Non-pigmented ciliary epithelial cell (primary cell): ENCODE measurements at places on chromosomes 2 and 18.

- no peak for DNase-seq
Observed at GRCh38 chr2:148754864-148755263, 110.3 kb downstream of the EPC2 start.

DNA sequence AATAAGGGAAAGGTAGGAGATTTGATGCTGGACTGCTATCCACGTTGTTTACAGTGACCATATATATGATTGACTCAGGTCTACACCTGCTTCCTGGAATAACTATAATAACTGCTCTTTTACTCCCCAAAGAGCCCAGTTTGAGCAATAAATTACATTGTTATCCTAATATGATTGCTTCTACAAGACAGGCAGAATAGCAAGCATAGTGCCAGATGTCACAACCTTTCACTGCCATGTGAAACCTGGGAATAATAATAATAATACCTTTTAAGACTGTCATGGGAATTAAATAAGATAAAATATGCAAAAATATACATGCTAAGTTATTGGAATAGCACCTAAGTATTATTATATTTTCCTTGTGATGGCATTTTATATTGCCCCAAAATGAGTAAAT is 298.7 kb downstream of the GALNT13 start:
- DNase-seq: no peak

GRCh38 chr2:14023558-14023957 is 609.0 kb upstream of the LRATD1 start:
- DNase-seq: no peak

- no peak for DNase-seq
Observed at GRCh38 chr18:35497027-35497369, 762 bp downstream of the INO80C start.

DNA sequence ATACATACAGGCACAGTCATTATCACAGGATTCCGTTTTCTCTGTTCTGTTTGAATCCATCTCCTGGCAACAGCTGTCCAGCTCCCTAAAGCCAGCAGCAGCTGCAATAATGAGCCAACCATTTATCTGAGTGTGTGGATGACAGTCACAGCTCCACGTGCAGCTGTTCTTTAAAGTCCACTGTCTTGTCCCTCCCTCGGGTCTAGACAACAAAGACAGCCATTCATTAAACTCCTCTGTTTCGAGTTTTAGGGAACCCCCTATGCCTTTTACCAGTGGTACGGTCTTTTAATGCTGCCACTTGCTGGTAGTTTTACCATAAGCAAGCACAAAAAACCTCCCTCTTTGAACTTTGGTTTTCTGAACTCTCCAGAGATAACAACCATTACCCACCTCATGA is 16.0 kb upstream of the MSGN1 start:
- no peak for DNase-seq

GRCh38 chr18:47893047-47893446 is 37.4 kb downstream of the SMAD2 start:
- DNase-seq: no peak

DNA sequence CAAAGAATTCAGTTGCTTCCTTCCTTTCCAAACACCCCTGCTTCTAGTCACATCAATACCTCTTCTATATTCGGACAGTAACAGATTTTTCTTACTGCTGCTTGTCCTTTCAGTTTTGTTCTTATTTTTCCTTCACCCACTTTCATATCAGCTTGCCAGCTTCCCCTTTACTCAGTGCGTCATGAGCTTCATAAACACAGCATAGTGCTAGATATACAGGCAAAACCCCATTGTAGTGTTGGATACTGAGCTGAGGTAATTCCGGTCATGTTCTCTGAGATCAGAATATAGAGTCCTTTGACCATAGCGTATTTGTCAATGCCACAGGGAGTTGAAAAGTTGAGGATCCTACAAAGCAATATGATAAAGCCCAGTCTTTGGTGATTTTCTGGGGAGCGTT is 2.4 kb downstream of the FARP2 start:
- no peak for DNase-seq

GRCh38 chr2:18479947-18480369 is 80.5 kb downstream of the RDH14 start:
- DNase-seq: no peak

DNA sequence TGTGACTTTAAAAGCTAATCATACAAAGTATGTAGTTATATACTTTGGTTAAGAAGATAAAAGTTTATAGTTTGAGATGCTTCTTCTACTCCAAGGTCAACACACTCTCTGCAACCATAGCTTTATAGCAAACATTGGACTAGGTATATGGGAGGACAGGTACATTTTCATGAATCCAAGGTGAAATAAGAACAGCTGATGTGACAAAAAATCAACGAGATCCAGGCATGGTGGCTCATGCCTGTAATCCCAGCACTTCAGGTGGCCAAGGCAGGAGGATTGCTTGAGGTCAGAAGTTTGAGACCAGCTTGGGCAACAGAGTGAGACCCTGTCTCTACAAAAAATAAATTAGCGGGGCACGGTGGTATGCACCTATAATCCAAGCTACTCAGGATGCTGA is 163.3 kb upstream of the VWC2L start:
- DNase-seq: no peak
